CD4-positive, alpha-beta T cell treated with Interleukin-17A for 4 hours (primary cell): ENCODE measurements at places on chromosomes 2 and 18.

GRCh38 chr2:126748929-126749518 is 93.1 kb downstream of the GYPC start:
- no peak for DNase-seq

- DNase-seq, result no peak
Measured at GRCh38 chr2:183347969-183348368, 223.7 kb downstream of the NUP35 start.

GRCh38 chr18:24662412-24662821 is 202.0 kb downstream of the HRH4 start:
- DNase-seq, result no peak

GRCh38 chr2:42028571-42029148 is 19.2 kb upstream of the PKDCC start:
- no peak for DNase-seq
